ENCODE measurements at places on chromosomes 7 and 10. TPM values are rescaled to one million over a fixed set of nuclear protein-coding genes. Genes with fewer than 3 reads are reported as not detected.
A peak's percentile ranks its signal among the peaks of the same experiment; 100 is the strongest.

- no peak overlapping the region for H3K27ac ChIP-seq
- no peak overlapping the region for H3K4me3 ChIP-seq
- no peaks in the 10 kb centered on the region for H3K27me3 ChIP-seq
Observed at GRCh38 chr10:52644373-52645186, 128.0 kb downstream of the MBL2 start.

GRID2IP gene
- polyA plus RNA-seq = 0.46 TPM

DNA sequence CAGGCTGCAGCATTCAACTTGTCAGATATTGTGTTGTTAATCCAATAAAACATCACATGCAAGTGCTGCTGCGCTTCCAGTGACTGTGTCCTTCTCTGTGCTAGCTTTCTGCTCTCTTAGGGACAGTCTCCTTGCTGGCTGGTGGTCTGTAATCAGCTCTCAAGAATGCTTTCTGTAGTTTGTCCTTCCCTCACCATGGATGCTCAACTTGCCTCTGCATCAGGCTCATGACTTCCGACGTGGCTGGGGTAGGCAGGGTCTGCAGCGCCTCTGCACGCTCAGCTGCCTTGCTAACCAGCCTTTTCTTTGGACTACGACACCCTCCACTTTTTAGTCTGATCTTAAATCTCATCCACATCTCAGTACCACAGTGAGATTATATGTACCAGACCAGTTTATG is 58.3 kb downstream of the MMRN2 start:
- no peaks in the 10 kb centered on the region for H3K4me1 ChIP-seq
- H3K27me3 ChIP-seq = peaks cover 3% of the 10 kb centered on the region
- H3K27ac ChIP-seq = no peak overlapping the region
- no peak for DNase-seq

DNA sequence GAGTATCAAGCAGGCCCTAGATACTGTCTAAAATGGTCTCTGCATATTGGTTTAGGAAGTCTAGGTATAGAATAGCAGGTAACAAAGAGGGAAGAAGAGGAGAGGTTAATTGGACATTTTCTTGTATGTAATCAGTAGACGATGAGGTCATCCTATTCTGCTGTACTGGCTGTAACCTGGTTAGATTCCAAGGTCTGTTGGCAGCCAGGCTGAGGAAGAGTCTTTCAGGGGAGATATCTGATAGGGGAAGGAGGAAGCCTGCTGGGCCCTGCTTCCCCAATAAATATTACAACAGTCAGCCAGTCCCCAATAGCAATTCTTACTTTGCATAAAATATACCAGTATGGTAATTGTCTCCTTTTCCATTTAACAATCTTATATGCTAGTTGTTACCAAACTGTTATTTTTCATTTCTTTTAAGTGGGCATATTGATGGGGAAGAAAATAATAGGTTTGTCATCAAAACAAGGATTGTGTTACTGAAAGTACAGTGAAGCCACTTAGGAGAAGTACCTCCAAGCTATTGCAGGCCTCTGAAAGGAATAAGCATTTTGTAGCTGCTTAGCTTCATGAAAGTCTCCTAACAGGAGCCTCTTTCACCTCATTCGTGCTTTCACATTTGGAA is 186.4 kb downstream of the LRRC4 start:
- no peaks in the 10 kb centered on the region for H3K27me3 ChIP-seq
- DNase-seq = no peak
- H3K4me1 ChIP-seq = no peaks in the 10 kb centered on the region
- H3K4me3 ChIP-seq = no peak overlapping the region
- peaks cover 16% of the 10 kb centered on the region for H3K36me3 ChIP-seq
- no peak overlapping the region for H3K27ac ChIP-seq

ZNF853 gene
- 3.3 TPM for polyA plus RNA-seq

PTPRN2 gene
- polyA plus RNA-seq = 1.9 TPM

RBP4 gene
- polyA plus RNA-seq = 3.1 TPM

- H3K27me3 ChIP-seq = no peaks in the 10 kb centered on the region
- no peak for DNase-seq
- no peaks in the 10 kb centered on the region for H3K4me1 ChIP-seq
- H3K27ac ChIP-seq = no peak overlapping the region
- H3K4me3 ChIP-seq = no peak overlapping the region
Observed at GRCh38 chr7:113799896-113800295, 118.9 kb downstream of the PPP1R3A start.

RHOBTB1 gene
- polyA plus RNA-seq = 3.4 TPM

GRCh38 chr7:15577600-15577999 is 15.8 kb upstream of the AGMO start:
- no peak overlapping the region for H3K4me3 ChIP-seq
- no peak for DNase-seq
- no peak overlapping the region for H3K27ac ChIP-seq
- no peaks in the 10 kb centered on the region for H3K4me1 ChIP-seq

GRCh38 chr7:69365651-69366192 is 232.6 kb upstream of the AUTS2 start:
- H3K4me3 ChIP-seq = no peak overlapping the region
- H3K4me1 ChIP-seq = peaks cover 4% of the 10 kb centered on the region
- DNase-seq = no peak
- no peak overlapping the region for H3K27ac ChIP-seq

DNA sequence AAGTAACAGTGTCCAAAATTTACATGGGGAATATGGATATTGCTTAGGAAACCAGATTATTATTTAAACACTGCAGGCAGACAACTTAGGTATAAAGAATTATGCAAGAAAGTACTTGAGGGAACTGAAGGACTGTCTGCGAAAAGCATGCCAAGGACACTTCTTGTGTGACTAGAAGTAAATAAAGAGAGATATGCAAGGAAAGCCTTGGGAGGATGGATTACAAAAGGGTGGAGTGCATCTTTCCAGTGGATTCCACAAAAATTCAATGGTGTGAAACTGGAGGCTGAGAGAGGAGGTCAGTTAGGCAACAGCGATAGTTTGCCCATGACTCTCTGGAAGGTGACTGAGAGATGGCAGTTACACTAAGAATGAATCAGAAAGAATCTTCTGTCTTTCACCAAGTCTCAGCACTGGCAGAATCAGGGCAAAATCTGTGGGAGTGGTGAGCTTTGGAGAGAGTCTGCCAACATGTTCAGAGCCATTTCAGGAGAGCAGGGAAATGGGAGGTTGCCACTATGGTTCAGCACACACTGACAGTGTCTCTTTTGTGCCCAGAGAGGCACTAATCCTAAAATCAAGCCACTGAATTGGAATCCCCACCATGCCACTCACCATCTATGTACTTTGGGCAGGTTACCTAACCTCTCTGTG is 331.6 kb downstream of the BMPER start:
- no peak for DNase-seq
- H3K4me1 ChIP-seq = no peaks in the 10 kb centered on the region
- no peaks in the 10 kb centered on the region for H3K36me3 ChIP-seq
- no peak overlapping the region for H3K27ac ChIP-seq
- no peaks in the 10 kb centered on the region for H3K27me3 ChIP-seq

- peaks cover 13% of the 10 kb centered on the region for H3K4me1 ChIP-seq
- no peak for DNase-seq
- H3K27me3 ChIP-seq = no peaks in the 10 kb centered on the region
- no peak overlapping the region for H3K4me3 ChIP-seq
- H3K36me3 ChIP-seq = peaks cover 26% of the 10 kb centered on the region
Observed at GRCh38 chr7:139362302-139362701, 2.6 kb downstream of the LUC7L2 start.

DNA sequence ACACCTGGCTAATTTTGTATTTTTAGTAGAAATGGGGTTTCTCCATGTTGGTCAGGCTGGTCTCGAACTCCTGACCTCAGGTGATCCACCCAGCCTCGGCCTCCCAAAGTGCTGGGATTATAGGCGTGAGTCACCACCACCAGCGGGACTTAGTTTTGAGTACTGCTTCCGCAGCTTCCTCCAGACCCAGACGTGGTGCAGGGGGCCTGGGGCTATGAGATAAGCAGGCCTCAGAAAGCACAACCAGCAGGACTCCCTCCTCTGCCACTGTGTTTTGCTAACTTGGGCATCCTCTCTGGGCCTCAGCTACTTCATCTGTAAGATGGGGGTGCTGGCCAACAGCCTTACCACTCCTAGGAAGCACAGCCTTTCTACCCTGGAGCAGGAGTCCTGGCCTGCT is 37.8 kb downstream of the GOLGA7B start:
- H3K4me3 ChIP-seq = no peak overlapping the region
- no peak overlapping the region for H3K27ac ChIP-seq
- H3K27me3 ChIP-seq = peaks cover 11% of the 10 kb centered on the region
- no peaks in the 10 kb centered on the region for H3K36me3 ChIP-seq
- H3K4me1 ChIP-seq = no peaks in the 10 kb centered on the region

GRCh38 chr7:69782917-69783684 is 184.8 kb downstream of the AUTS2 start:
- no peaks in the 10 kb centered on the region for H3K36me3 ChIP-seq
- no peaks in the 10 kb centered on the region for H3K27me3 ChIP-seq
- H3K4me3 ChIP-seq = no peak overlapping the region
- no peak for DNase-seq

SORCS1 gene
- 1.1 TPM for polyA plus RNA-seq

UPF2 gene
- 13.7 TPM for polyA plus RNA-seq

SYNPO2L gene
- 0.21 TPM for polyA plus RNA-seq

SLC26A5 gene
- polyA plus RNA-seq = 0.07 TPM

GRCh38 chr7:51243631-51244030 is 73.0 kb downstream of the COBL start:
- H3K4me3 ChIP-seq = no peak overlapping the region
- H3K27ac ChIP-seq = no peak overlapping the region
- peaks cover 2% of the 10 kb centered on the region for H3K27me3 ChIP-seq
- no peaks in the 10 kb centered on the region for H3K36me3 ChIP-seq

CDNF gene
- 3.6 TPM for polyA plus RNA-seq

DNA sequence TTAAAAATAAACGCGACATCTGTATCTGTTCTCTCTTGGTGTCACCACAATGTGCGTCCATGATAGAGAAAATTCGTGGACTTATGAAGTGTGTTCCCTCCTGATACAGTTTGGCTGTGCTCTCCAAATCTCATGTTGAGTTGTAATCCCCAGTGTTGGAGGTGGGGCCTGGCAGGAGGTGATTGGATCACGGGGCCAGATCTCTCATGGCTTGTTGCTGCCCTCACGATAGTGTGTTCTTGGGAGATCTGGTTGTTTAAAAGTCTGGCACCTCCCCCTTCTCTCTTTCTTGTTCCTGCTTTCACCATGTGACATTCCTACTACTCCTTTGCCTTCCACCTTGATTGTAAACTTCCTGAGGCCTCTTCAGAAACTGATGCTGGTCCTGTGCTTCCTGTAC is 229.4 kb upstream of the MYO3A start:
- DNase-seq = no peak
- no peaks in the 10 kb centered on the region for H3K36me3 ChIP-seq
- H3K4me1 ChIP-seq = no peaks in the 10 kb centered on the region

- H3K36me3 ChIP-seq = no peaks in the 10 kb centered on the region
- H3K27me3 ChIP-seq = no peaks in the 10 kb centered on the region
- no peak for DNase-seq
- no peak overlapping the region for H3K4me3 ChIP-seq
Observed at GRCh38 chr7:73896454-73896853, 35.5 kb downstream of the TMEM270 start.

GRCh38 chr7:86978808-86979506 is 80.5 kb downstream of the ELAPOR2 start:
- peaks cover 6% of the 10 kb centered on the region for H3K4me1 ChIP-seq
- H3K36me3 ChIP-seq = no peaks in the 10 kb centered on the region
- no peak overlapping the region for H3K4me3 ChIP-seq
- no peaks in the 10 kb centered on the region for H3K27me3 ChIP-seq
- peak overlapping the region; percentile 79 for H3K27ac ChIP-seq
- peak; percentile 24 for DNase-seq

RSU1 gene
- 40.1 TPM for polyA plus RNA-seq

- peaks cover 9% of the 10 kb centered on the region for H3K4me1 ChIP-seq
- no peaks in the 10 kb centered on the region for H3K36me3 ChIP-seq
- no peak overlapping the region for H3K27ac ChIP-seq
- H3K27me3 ChIP-seq = no peaks in the 10 kb centered on the region
Observed at GRCh38 chr10:43816351-43817321, 168.0 kb upstream of the ZNF32 start.

ITGB8 gene
- polyA plus RNA-seq = 2.6 TPM

UCN3 gene
- polyA plus RNA-seq = 0.30 TPM

DNA sequence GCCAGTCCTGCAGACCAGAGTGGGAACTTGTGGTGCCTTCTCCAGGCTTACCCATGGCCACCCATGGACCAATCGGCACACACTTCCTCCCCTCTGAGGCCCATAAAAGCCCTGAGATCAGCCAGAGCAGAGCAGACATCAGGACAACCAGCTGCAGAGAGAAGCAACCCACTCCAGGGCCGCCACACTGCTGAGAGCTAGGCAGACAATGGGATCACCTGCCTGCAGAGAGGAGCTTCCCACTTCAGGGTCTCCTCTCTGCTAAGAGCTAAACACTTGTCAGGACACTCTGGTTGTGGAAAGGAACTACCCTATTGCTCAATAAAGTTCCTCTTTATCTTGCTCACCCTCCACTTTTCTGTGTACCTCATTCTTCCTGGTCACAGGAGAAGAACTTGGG is 34.0 kb downstream of the C7orf25 start:
- DNase-seq = no peak
- no peak overlapping the region for H3K4me3 ChIP-seq
- H3K27ac ChIP-seq = no peak overlapping the region
- no peaks in the 10 kb centered on the region for H3K4me1 ChIP-seq
- no peaks in the 10 kb centered on the region for H3K36me3 ChIP-seq

DNA sequence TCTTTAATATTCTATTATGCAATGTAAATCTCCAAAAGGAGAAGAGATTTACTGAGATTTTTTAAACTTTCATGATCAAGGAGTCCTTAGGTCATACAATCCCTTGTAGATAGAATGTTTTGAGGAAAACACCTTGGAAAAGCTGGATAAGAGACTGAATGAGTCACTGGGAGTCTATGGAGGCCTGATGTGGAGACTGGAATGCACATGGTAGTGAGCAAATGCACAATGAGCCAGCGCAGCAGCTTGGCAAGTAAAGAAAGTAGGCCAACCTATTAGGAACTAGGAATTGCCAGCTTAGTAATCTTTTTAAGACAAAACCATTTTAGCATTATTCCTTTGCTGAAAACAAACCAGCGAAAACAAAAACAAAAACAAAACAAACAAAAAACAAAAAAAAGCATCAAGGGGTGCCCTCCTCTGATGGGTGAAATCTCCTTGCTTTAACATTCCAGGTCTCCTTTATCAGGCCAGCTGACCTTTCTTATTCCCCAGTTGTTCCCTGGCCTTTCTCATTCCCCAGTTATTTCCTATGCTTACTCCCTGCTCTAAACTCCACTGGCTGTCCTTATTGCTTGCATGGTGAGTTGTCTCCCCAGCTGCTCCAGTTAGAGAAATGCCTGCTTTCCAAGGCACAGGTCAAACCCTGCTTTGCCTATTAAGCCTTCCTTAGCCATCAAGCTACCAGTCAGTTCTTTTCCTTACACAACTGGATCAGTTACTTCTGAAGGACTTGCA is 135.8 kb downstream of the PLCE1 start:
- no peaks in the 10 kb centered on the region for H3K4me1 ChIP-seq
- H3K4me3 ChIP-seq = no peak overlapping the region
- no peak overlapping the region for H3K27ac ChIP-seq
- H3K27me3 ChIP-seq = no peaks in the 10 kb centered on the region
- H3K36me3 ChIP-seq = no peaks in the 10 kb centered on the region
- DNase-seq = no peak

AEBP1 gene
- polyA plus RNA-seq = 126 TPM

GRCh38 chr7:108442039-108442568 is 14.1 kb downstream of the NRCAM start:
- H3K27me3 ChIP-seq = peaks cover 8% of the 10 kb centered on the region
- H3K27ac ChIP-seq = no peak overlapping the region
- no peak for DNase-seq
- H3K4me3 ChIP-seq = no peak overlapping the region
- no peaks in the 10 kb centered on the region for H3K4me1 ChIP-seq

- H3K4me3 ChIP-seq = peak overlapping the region; percentile 50
- H3K4me1 ChIP-seq = peaks cover 6% of the 10 kb centered on the region
- H3K27ac ChIP-seq = peak overlapping the region; percentile 37
- peak; percentile 21 for DNase-seq
- no peaks in the 10 kb centered on the region for H3K36me3 ChIP-seq
Observed at GRCh38 chr7:101017064-101017777, 2.7 kb upstream of the MUC17 start.
